ENCODE measurements at places on chromosomes 11 and 22. TPM values are rescaled to one million over a fixed set of nuclear protein-coding genes. Genes with fewer than 3 reads are reported as not detected.

The LAYN gene
- total RNA-seq = 60.4 TPM

The PHETA2 gene
- 15.8 TPM for total RNA-seq

The ACP2 gene
- total RNA-seq = 13.9 TPM

The TSSK2 gene
- total RNA-seq = not detected

The APOBEC3C gene
- total RNA-seq = 5.6 TPM

The ZBED5 gene
- 12.8 TPM for total RNA-seq

The SLC1A2 gene
- total RNA-seq = 6.5 TPM

The MYRF gene
- total RNA-seq = under 0.01 TPM

The PTPRCAP gene
- total RNA-seq = not detected

The OR56A1 gene
- not detected for total RNA-seq

The SLC37A2 gene
- 0.18 TPM for total RNA-seq

The TSPAN32 gene
- under 0.01 TPM for total RNA-seq

The GAB4 gene
- total RNA-seq = not detected

The RHOD gene
- 17.4 TPM for total RNA-seq

The SLC22A6 gene
- total RNA-seq = not detected

The C22orf15 gene
- 3.0 TPM for total RNA-seq

The UEVLD gene
- 21.1 TPM for total RNA-seq

The NCAM1 gene
- total RNA-seq = 0.28 TPM

The CCDC15 gene
- total RNA-seq = 0.65 TPM

The KRTAP5-7 gene
- total RNA-seq = not detected

The ACR gene
- not detected for total RNA-seq

The ANKK1 gene
- total RNA-seq = under 0.01 TPM

The BTBD18 gene
- total RNA-seq = not detected

The PVALB gene
- not detected for total RNA-seq

The DSCAML1 gene
- not detected for total RNA-seq

The KRTAP5-1 gene
- total RNA-seq = not detected

The POU2AF2 gene
- total RNA-seq = not detected

The C11orf87 gene
- not detected for total RNA-seq

The KCNQ1OT1 gene
- total RNA-seq = 4.9 TPM

The FAM111B gene
- 1.00 TPM for total RNA-seq

Data from smooth muscle cell of bladder (primary cell).